Astrocyte of the spinal cord (primary cell): ENCODE measurements at places on chromosomes 1 and 21.

GRCh38 chr1:152026895-152027294, 9.9 kb downstream of the S100A11 start:
- DNase-seq: no peak

- no peak for DNase-seq
Measured at GRCh38 chr1:166354406-166354805, 187.6 kb upstream of the FAM78B start.

DNA sequence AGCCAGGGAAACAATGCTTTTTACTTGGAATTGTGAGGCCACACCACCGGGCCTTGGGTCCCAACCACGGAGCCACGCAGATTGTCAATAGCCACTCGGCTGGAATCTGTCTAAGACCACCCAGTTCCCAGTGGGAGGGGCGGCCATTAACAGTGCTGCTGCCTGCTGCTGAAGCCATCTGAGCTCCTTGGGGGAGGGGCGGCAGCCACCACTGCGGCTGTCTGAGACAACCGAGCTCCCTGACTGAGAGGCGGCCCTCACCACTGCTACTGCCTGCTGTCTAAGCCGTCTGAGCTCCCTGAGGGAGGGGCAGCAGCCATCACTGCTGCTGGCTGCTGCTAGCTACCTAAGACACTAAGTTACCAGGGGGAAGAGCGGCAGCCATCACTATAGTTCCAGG, 64.3 kb downstream of the DMRTA2 start:
- no peak for DNase-seq

DNA sequence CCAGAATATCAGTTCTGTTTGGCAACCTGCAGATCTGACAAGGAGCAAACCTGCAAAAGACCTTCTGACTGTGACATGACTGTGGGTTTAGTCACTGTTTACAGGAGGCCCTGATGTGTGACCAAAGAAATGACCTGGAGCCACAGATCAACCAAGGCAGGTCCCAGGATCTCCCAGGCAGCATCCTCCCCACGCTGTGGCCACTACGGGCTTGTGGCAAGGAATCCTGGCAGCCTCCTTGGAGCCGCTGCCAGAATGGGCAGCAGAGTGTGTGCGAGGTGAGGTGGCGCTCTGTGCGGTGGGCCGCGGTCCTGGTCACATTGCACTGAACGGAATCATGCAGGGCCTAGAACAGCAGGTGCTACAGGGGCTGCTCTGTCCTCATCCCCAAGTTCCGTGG, 15.9 kb downstream of the MCM3AP start:
- no peak for DNase-seq

DNA sequence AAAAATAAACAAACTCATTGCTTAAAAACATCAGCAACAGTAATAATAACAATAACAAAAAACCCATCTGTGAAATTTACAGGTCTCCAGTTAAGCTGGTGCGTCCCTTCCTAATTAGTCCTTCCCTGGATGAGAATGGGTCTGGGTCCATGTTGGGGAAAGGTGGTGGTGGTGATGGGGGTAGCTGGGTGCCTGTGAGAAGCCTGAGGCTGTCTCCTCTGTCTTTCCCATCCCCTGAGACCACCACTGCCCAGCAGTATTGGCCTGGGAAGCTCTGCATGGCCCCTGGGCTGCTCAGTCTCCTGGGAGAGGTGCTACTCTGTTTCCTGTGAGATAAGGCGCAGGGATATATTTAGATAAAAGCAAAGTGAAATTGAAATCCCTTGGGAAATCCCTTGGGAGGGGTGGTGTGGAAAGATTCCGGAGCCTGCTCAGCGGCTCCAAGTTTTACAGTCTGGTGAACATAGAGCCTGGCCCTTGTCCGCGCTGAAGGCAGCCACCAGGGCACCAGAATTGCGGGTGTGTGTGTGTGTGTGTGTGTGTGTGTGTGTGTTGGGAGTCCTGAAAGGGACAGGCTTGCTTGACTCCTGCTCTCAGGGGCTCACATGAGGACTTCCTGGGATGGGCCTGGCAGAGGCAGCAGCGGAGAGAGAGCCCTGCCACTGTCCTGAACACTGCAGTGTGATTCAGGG, 150.2 kb downstream of the FOXD2 start:
- no peak for DNase-seq

DNA sequence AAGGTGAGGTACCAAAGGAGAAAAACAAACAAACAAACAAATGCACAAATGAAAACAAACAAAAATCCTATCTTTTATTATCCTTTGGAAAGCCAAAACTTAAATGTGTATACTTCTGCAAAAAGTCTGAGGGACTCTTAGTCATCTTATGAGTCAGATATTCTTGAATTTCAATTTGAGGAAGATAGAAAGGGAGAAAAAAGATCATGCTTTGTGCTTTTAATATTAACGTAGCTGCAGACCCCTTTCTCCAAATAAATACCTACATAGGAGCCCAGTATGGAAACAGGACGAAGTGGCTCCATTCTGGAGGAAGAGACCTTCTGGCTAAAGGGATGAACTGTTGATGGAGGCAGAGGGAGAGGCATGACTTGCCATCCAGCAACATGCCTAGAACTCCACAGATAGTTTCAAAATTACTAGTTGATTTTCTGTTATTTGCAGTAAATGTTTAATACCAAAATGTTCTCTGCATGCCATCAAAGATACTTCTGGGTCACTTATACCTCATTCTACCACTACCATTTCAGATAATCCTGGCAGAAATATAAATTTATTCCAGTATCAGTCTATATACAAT, 25.4 kb downstream of the NUP210L start:
- peak; percentile 23 for DNase-seq

GRCh38 chr1:173554541-173555250, 48.2 kb downstream of the SLC9C2 start:
- DNase-seq: no peak

- peak; percentile 83 for DNase-seq
Measured at GRCh38 chr1:8373581-8374241, 55.8 kb downstream of the SLC45A1 start.

DNA sequence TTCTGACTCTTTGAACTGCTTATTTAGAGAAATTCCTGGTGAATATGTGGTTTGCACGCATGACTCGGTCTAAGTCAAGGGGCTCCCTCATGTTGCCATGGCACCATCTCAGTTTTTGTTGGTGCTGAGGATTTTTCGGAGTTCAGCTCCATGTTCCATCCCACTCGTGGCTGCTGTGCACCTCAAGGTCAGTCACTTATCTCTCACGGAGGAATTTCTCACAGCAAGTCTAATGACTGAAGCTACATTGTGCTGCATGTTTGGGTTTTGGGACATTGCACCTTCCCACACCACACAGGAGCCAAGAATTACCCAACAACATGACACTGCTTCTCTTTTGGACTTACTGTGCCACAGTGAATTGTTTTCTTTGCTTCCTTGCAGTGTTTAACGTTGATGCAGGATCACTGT, 269.9 kb downstream of the NCAM2 start:
- DNase-seq: peak; percentile 60

- DNase-seq: no peak
Measured at GRCh38 chr21:17537299-17537698, 24.5 kb downstream of the CXADR start.

DNA sequence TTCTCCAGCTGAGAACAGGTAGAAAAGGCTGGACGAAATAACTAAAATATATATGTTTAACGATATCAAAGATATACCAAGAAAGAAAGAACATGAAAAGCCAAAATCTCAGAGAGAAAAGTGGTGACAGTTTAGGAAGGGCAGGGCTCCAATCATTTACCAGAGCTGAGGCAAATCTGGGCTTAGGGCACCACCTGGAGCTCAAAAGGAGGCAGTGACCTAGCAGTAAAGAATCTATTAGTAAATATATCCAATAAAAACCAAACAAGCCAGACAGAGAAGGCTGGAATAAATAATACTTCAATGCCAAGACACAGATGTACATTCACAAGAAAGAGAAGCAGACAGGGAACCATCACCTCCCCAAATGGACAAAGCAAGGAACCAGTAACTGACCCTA, 43.5 kb downstream of the CHIA start:
- peak; percentile 24 for DNase-seq

DNA sequence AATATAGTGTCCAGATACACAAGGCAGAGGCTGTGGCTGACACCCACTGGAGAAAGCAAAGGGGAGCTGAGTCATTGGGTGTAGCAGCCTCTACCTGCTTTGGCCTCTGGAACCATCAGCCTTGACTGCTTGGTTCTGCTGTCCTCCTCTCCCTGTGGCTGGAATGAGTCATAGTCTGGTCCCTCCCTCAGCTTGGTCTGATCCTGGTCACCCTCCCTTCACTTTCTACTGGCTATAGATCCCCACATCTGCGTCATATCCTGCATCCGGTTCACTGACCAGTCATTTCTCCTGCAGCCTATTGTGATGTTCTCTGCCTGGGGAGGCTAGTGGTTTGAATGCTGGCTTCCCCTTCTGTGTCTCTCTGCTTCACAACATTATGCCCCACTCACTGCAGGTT, 372.8 kb upstream of the DAB1 start:
- DNase-seq: peak; percentile 24

DNA sequence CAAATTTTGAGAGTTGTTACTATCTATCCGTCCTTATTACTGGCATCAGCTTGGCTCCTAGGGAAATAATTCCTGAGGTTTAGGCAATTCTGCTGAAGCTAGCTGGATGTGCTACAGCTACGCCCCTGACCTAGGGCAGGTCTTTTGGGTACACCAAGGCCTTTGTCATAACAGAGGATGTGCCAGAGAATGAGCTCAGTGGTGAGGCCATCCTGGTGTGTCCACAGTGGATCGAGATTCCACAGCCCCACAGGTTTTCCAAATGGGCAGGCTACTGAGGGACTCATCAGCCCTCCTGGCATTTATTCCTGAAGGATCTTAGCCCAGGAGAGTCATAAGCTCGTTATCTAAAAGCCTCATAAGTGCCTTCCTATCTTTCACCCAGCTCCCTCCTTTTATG, 475.2 kb upstream of the USP24 start:
- no peak for DNase-seq

DNA sequence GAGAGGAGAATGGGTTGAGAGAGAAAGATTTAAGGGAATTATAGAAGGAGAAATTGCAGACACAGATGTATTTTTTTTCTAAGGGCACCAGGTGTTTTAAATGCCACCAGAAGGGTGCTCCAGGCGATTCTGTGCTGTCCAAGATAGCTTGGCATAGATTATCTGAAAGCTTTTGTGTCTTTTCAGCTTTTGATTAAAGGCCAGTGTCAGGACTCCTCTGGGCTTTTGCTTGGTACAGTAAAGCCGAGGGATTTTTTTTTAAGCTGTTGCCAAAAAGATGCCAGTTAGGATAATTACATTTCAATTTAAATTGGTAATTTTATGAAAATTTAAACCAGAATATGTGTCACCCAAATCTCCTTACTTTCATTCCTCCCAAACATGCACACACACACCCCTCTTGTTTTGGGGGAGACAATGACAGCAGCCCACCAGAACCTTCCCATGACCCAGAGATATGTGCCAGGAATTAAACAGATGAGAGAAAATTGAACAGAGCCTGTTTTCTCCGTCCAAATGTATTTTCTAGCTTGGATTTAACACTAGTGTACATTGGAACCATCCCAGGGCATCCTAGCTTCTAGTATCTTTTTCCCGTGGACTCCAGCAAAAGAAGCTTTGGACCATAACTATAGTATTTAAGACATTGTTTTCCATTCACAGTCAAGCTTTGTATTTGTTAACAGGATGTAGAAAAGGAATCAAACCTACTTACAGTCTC, 670.7 kb upstream of the CXADR start:
- no peak for DNase-seq

- DNase-seq: peak; percentile 40
Measured at GRCh38 chr1:163528710-163529348, 207.1 kb downstream of the NUF2 start.

- no peak for DNase-seq
Measured at GRCh38 chr1:10682108-10682445, 114.4 kb downstream of the CASZ1 start.

DNA sequence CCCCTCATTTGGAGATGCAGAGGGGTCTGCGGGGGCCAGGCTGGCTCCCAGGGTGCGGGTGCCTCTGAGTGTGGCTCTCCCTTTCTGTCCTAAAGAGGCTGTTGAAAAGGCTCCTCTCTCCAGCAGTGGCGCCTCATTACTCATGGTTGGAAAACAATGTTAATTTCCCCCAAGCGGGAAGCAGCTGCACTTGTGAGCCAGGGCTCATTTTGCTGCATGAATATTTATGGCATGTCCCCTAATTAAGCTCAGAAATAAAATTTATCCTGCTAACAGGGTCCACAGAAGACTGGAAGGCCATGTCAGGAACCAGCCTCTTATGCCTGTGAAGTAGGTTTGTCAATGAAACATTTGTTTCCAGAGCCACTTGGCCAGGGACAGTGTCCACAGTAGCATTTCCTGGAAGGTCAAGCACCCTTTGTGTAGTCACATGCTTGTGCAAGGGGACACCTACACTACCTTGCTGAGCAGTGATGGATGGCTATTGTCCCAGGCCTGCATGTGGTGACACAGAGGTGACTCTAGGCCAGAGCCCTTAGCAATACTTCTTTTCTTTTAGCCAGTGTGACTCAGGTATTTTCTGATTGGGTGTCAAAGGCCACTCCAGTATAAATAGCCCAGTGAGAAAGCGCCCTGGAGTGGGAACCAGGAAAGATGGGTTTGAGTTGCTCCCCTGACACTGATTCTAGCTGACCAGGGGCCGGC, 259.0 kb downstream of the FOXD2 start:
- DNase-seq: no peak

GRCh38 chr1:220908757-220909156, 29.5 kb downstream of the HLX start:
- peak; percentile 49 for DNase-seq

DNA sequence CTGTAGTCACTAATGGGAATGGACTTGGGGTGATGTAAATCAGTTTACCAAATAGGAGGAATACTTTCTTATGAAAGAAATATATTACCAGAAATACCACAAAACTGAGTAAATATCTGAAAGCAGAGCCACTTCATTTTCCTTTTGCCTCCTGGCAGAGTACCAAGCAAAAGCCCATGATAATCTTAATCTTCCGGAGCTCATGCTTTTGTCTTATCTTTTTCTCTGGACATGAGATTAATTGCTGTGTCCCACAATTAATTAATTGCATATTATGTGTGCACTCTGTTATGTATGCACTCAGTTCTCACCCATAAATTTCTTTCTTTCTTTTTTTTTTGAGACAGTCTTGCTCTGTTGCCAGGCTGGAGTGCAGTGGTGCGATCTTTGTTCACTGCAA, 94.1 kb upstream of the PDE4B start:
- DNase-seq: no peak

DNA sequence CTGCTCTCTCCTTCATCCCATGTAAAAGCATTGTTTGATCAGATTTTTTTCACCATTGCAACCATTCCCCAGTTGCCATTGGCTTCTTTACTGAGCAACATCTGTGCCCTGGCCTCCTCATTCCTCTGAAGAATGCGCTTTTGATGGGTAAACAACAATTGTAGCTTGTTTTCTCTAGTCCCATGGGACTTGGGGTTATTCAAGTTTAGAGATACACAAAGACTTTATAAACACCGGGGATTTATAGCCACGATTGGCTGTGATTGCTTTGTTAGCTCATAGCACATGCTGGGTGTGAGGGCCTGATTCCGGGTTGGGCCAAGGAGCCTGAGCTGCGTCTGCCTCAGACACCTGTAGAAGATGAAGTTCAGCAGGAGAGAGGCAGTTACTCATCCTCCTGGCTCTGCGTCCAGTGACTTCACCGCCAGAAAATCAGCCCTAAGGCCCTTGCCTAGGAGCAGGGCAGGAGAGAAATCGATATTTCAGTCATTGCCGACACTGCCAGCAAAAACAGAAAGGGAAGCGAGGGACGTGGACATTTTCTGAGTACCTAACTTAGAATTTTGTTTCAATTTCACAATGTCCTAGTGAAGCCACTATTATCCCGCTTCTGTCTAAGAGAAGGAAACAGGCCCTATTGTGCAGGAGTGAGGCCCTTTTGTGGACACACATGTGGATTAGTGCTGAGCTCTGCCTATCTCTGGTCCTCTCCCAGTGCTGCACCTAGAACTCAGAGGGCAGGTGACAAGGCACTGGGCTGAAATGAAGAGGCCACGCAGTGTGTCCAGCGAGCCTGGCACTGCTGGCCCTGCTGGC, 159.8 kb upstream of the USP24 start:
- DNase-seq: no peak
